ENCODE measurements at places on chromosomes 5 and 9.

DNA sequence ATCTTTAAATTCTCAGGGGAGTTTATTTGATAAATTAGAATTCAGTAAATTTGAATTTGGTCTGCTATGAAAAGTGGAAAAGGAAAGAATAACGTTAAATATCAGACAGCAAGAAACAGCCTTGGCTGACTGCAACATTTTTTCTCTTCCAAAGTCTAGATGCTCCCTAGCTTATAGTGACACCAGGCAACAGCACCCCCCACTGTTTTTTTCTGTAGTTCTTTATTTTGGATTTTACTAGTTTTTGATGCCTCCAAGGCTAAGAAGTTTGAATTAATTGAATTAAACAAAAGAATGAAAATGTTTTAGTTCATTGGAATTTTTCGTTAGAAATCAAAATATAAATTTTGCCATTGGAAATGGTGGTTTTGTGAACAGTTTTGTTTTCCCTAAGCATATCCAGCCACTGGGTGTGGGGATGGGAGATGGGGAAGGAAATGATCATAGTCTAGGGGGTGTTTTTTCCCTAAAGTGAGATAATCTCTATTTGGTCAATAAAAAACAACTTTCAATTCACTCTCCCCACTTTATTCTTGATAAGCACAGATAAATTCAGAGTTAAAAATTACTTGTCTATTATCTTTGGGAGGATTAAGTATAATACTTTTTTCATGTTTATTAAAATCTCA lies 199.3 kb upstream of the CD180 start:
- no peak for DNase-seq

DNA sequence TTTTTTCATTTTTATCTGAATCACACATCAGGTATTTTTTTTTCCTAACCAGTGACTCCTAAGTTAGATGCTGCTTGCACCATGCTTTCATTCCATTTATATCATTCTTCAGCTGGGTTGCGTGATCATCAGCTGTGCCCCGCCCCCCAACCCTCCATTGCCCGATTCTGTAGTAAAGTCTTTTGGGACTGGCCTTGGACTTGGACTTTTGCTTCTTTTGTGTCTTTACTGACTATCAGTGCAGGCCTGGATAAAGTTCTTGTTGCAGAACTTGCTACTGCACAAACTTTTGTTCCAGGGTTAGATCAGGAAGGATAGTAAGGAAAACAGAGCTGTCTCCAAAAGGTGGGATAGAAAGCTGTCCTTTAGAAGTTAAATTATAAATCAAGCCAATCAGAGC lies 38.5 kb downstream of the SLC22A5 start:
- DNase-seq: no peak

DNA sequence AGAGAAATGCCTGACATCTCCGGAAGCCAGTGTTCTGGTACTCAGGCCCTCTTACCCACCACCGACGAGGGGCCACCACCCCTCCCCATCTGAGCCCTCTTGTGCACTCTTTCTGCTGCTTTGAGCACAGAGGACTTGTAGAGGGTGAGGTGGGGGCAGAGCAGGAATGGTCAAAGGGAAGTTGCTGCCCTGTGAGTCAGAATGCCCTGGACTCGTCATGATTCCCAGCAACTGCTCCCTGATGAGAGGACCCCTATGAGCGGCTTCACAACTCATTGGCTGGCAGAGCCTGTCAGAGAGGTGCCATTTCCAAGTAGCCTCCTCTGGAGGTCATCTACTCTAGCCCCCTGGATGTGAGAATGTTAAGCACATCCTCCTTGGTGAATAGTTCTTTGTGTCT lies 845 bp downstream of the ECSCR start:
- no peak for DNase-seq

GRCh38 chr9:105320568-105320967 lies 76.1 kb downstream of the SLC44A1 start:
- no peak for DNase-seq

DNA sequence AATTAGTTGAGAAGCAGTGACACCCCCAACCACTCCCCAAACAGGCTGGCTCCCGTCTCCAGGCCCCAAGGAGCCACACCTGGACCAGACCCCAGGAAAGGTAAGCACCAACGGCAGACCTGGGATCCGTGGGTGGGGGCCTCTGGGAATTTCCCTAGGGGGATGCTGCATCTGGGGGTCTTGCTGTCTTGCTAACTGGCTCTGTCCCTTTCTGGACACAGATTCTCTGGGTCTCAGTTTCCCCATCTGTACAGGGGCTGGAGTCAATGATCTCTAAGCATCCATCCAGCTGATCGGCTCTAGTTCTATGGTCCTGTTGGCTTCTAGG lies 27.9 kb upstream of the IL17B start:
- DNase-seq: no peak

- DNase-seq: no peak
Observed at GRCh38 chr9:106869028-106869427, 6.1 kb downstream of the ZNF462 start.

GRCh38 chr5:177555228-177555627 lies 865 bp upstream of the FAM193B start:
- DNase-seq: no peak

DNA sequence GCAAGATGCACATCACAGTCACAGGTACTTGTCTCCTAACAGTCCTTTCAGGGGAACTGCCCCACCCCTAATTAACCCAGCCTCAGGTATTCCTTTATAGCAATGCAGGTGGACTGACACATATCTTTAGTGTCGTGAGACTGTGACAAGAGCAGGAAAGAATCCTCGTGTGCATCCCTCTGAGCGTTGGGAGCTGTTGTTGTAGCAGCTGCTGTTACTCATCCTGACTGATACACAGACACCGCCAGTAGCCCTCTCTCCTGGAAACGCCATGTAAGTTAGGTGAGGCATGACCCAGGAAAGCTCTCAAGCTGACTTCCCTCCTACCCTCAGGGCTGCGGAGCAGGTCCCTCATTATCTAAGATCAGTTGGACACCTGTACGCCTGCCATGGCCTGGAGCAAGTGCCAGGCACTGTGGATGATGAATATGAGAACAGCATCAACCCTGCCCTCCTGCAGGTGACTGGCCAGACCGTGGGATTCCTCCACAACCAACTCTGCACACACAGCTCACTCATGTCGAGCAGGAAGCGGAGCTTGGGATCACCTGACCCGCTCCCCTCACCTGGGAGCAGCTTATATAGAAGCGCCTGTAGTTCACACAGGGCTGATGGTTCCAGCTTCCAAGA lies 10.2 kb upstream of the LCN15 start:
- no peak for DNase-seq

- no peak for DNase-seq
Observed at GRCh38 chr9:119044806-119045205, 324.4 kb downstream of the BRINP1 start.

DNA sequence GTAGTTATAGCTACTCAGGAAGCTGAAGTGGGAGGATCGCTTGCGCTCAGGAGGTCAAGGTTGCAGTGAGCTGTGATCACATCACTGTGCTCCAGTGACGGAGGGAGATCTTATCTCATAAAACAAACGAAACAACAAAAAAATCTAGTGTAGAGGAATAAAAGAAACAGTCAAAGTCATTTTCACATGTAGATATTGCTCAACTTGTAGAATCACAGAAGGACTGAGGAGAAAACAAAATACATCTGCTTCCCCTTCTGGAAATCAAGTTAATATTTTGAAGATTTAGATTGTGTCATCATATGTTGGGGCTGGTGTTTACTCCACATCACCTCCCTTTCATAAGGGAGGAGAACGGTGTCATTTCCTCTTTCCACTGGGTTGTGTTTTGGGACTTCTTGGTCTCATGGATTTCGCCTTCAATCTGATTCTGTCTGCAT lies 8.2 kb upstream of the SLC46A2 start:
- DNase-seq: no peak

- no peak for DNase-seq
Observed at GRCh38 chr5:137696481-137696880, 39.4 kb downstream of the KLHL3 start.

- DNase-seq: no peak
Observed at GRCh38 chr5:128155776-128156175, 72.2 kb downstream of the SLC12A2 start.

GRCh38 chr9:20837166-20837565 lies 153.1 kb downstream of the FOCAD start:
- DNase-seq: no peak

DNA sequence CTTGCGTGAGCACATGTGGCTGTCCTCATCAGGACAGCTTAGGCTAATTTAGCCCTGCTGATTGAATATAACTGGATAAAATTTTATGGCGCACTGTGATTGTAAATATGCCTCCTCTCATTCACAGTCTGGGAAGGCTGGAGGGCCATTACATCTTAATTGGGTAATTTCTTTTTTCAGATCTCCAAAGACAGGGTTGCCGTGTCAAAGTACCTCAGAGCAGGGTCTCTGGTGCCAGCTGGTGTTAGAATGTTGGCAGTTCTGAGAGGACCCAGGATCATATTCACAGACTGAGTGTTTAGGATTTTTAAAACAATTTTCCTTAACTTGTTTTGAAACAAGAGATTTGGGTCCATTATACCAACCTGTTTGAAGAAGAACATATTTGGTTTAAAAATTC lies 455.7 kb upstream of the TLE4 start:
- no peak for DNase-seq

GRCh38 chr9:84173961-84174360 lies 166.6 kb downstream of the SLC28A3 start:
- DNase-seq: no peak

- peak; percentile 53 for DNase-seq
Observed at GRCh38 chr5:131589510-131590348, 45.3 kb downstream of the RAPGEF6 start.

DNA sequence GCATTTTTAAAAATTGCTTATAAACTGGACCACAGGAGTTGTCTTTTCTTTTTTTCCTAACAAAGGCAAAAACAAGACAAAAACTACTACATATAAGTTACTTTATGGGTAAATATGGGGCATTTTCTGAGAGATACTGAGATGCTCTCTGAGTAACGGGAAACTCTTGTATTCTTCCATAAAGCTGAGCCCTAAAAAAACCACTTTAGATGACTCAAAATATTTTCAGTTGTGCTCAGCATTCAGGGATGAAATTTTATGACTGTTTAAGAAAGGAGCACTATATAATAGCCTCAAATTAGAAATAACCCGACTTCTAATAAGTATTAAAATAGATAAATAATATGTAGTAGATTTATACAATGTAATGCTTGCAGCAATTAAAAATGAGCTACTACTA lies 644.5 kb downstream of the KCTD16 start:
- DNase-seq: no peak

- no peak for DNase-seq
Observed at GRCh38 chr5:36696059-36696673, 89.8 kb downstream of the SLC1A3 start.

DNA sequence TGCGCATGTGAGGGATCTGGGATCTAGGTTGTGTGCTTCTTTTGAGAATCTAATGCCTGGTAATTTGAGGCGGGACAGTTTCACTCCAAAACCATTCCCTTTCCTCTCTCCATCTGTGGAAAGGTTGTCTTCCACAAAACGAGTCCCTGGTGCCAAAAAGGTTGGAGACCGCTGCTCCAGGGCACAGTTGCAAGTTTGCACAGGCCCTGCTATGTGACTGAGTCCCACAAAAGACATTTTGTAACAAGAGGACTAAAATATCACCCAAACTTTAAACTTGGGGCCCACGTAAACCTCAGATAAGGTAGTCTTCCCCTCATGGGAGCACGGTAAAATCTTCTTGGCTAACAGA lies 5.8 kb upstream of the ZNF367 start:
- DNase-seq: no peak

GRCh38 chr5:113166852-113167366 lies 190.3 kb downstream of the DCP2 start:
- no peak for DNase-seq

DNA sequence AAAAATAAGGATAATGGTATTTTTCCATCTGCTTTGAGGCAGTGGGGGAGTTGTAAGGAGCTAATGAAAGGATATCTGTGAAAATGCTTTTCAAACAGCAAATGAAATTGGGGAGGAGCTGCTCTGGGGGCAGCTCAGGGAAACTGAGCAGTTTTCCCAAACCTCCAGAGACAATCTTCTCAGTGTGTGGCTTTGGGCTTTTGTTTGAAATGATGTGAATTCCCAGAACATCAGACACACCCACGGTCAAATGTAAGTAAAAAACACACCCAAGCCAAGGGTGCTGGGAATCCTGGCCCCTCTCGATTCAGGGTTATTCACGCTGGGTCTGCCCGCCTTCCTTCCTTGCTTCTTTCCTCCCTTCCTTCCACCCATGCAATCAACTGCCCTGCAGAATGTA lies 512.6 kb downstream of the BNC2 start:
- no peak for DNase-seq

GRCh38 chr9:36074870-36075532 lies 38.3 kb downstream of the RECK start:
- DNase-seq: no peak

Measured in CD4-positive, alpha-beta T cell treated with Interleukin-6 at 100 ng/mL for 8 hours (primary cell).